ENCODE measurements at places on chromosomes 2 and 18. TPM values are rescaled to one million over a fixed set of nuclear protein-coding genes. Genes with fewer than 3 reads are reported as not detected.

- no peak for DNase-seq
Observed at GRCh38 chr18:1425679-1426078, 521.0 kb downstream of the ADCYAP1 start.

GRCh38 chr18:62566199-62566598 is 43.4 kb downstream of the ZCCHC2 start:
- DNase-seq: peak; percentile 53

GRCh38 chr2:235725016-235725489 is 231.2 kb downstream of the AGAP1 start:
- DNase-seq: no peak

- peak; percentile 36 for DNase-seq
Observed at GRCh38 chr2:95323347-95324155, 26.4 kb downstream of the KCNIP3 start.

DNA sequence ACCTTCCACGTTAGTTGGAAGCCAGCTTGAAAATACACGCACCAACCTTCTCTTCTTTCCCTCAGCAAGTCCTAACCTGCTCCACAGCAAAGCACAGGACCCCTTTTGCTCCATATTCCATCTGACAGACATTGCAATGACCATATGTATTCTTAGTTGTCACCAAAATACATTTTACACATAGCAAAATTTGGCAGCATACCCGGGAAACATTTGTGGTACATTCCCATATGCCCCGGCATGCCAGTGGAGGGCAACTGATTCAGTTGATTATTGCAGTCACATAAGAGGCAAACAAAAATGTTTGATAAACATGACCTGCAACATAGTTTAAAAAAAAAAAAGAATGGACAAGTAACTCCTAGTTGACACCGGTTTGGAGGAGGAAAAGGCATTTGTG is 202.1 kb upstream of the UBE2E3 start:
- DNase-seq: no peak

GRCh38 chr2:46363535-46364170 is 66.4 kb downstream of the EPAS1 start:
- peak; percentile 82 for DNase-seq

GRCh38 chr18:44198612-44199284 is 481.9 kb upstream of the SETBP1 start:
- no peak for DNase-seq

- DNase-seq: peak; percentile 50
Observed at GRCh38 chr2:145595296-145595695, 1075.4 kb upstream of the ZEB2 start.

GRCh38 chr2:71494523-71495155 is 41.3 kb downstream of the DYSF start:
- no peak for DNase-seq

- DNase-seq: no peak
Observed at GRCh38 chr2:62435720-62436119, 70.3 kb downstream of the TMEM17 start.

- no peak for DNase-seq
Observed at GRCh38 chr2:20972110-20972509, 71.8 kb downstream of the APOB start.

- no peak for DNase-seq
Observed at GRCh38 chr2:168480825-168481585, 24.9 kb downstream of the CERS6 start.

DNA sequence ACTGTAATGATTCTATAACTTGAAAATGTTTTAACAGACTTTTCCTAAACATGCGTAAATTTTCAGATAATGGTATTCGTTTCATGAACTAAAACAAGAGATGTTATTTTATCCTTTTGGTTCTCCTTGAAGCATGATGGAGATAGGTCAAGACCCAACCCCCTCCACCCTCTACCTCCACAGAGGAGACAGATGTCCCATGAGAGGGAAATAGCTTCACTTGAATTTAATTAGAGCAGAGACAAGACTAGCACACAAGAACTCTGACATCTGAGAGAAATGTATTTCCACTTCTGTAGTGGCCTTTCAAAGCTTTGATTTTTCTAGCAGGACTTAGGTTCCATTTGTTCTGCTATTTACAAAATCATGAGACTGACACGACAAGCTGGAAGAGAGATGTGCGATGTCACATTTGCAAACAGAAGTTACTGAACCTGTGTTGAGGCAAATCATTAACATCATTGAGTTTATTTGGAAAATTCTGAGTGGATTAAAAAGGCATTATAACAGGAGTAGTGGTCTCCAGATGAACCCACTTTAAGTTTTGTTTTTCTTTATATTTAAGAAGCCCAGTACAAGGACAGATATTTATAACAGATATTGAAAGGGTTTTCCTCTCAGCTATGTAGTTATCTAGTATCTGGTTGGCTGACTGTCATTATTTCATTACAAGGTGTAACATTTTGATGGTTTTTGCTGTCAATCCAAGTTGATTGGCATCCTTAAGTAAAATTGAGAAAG is 276.2 kb downstream of the ASXL3 start:
- no peak for DNase-seq

GRCh38 chr18:25097569-25098056 is 254.4 kb downstream of the ZNF521 start:
- peak; percentile 72 for DNase-seq

- DNase-seq: no peak
Observed at GRCh38 chr2:215745331-215745730, 268.0 kb downstream of the MREG start.

DNA sequence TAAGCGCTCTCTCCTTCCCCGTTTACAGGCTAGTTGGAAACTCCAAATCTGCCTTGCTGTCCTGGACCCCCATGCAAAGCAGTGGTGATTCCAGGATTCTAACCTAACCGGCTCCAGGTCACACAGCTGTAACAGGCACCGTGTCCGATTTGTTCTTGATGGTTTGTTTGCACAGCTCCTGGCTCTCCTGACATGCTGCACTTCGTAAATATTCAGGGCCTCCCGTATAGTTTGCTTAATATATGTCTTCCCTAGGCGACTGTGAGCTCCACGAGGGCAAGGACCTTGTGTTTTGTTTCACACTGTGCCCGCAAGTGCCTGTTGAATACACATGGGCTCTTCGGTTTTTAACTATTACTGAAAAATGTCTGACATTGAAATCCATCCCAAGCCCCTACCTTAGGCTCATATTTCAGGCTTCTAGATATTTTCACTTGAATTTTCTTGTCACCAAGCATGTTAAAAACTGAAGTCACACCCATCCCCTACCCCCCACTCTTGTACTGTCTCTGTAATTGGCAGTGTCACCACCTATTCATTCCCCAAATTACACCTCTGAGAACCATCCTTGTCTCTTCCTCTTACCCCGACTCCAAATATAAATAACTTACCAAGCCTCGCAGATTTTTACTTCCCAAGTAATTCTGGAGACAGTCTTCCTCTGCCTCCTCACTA is 1.0 kb upstream of the PUM2 start:
- no peak for DNase-seq

- no peak for DNase-seq
Observed at GRCh38 chr2:136112317-136113208, 5.4 kb downstream of the CXCR4 start.

DNA sequence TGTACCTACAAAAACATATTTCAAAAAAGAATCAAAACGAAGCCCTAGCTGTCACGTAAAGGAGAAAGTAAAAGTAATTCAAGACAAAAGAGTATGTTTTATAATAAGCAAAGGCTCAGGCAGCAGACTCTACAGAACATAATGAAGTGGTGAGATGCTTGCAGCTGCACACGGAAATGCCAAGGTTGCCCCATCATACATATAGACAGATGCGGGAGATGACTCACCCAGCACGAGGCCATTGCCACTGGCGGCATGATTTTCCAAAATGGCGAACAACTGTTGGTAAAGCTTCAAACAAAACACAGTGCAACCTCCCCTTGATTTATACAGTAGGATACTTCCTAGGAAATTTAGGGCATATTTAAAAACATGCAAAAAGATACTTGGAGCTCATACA is 26.0 kb upstream of the C1QL2 start:
- DNase-seq: no peak

DNA sequence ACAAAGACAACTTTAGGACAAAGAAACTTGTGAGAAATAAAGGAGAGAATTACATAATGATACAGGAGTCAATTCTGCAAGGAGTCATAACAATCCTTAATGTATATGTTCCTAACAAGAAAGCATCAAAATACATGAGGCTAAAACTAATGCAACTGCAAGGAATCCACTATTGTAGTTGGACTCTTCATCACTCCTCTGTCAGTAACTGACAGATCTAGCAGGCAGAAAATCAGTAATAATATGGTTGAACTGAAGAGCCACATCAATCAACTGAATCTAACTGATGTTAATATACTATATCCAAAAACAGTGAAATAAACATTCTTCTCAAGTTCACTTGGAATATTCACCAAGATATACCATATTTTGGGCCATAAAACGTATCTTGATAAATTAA is 1806.4 kb upstream of the CELF4 start:
- DNase-seq: no peak

- peak; percentile 24 for DNase-seq
Observed at GRCh38 chr2:160042054-160042453, 20.4 kb downstream of the PLA2R1 start.

DNA sequence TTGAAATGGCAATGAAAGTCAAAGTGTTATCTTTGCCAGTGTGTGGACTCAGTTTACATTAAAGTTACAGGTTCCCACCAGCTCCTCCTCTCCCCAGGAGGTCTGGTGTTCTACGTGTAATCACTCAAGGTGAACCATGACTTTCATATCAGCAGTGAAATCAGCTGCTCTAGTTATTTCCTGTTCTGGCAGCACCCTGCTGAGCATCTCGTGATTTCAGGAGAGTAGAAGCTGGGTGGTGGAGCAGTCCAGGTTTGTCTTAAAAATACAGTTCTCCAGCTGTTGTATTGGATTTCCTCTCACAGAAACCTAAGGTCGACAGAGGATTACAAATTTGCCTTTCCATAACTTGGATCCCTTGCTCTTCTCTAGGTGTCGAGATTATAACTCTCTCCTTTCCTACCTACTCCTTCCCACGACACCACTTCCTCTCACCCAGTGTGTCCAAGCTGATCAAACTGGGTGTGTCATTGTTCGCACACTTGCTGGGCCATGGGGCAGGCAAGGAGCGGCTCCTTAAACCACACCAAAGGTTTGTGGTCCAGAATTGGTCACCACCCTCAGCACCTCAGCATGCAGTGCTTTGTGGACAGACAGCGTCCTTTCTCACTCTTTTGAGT is 13.0 kb upstream of the ARHGAP25 start:
- DNase-seq: no peak

DNA sequence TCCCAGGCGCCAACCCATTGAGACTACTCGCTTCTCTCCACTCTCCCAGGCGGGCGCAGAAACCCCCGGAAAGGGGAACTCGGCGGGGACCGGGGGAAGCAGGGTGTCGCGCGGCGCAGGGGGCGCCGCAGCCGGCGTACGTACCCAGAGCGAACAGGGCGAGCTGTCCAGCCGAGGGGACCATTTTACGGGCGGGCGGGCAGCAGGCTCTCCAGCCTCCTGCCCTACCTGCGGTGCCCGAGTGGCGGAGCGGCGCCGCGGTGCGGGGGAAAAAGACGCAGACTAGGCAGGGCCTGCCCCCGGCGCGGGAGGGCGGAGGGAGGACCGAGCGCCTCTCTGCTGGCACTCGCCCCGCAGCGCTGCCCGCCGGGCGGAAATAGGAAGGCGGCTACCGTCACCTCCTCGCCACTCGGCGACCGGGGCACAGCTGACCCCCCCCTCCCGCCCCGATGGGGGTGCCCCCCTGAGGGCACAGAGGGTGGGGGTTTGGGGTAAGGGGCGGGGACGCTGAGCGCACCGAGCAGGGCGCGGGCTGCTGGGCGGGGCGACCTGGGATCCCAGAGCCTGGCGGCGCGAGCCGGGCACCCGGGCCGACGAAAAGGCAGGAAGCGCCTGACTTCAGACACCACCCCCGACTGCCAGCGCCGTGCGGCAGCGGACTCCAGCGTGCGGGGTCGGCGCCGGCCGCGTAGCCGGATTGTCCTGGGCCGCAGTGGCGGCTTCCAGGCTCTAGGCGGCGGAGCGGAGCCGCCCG is at the start of gene TGFA:
TSS of gene TGFA (minus strand) at position 243 of the 754 bp plus-strand sequence. CDS start at position 184, 59 bp downstream.
- DNase-seq: peak; percentile 49

The CAVIN2 gene
- total RNA-seq: 252 TPM

The SLC16A14 gene
- under 0.01 TPM for total RNA-seq

The WDSUB1 gene
- total RNA-seq: 8.1 TPM

The DCDC2C gene
- total RNA-seq: not detected

The ASB18 gene
- total RNA-seq: not detected

The MFF gene
- 33.9 TPM for total RNA-seq

Measured in lung microvascular endothelial cell (primary cell).